ENCODE measurements at places on chromosomes 7 and 10.

DNA sequence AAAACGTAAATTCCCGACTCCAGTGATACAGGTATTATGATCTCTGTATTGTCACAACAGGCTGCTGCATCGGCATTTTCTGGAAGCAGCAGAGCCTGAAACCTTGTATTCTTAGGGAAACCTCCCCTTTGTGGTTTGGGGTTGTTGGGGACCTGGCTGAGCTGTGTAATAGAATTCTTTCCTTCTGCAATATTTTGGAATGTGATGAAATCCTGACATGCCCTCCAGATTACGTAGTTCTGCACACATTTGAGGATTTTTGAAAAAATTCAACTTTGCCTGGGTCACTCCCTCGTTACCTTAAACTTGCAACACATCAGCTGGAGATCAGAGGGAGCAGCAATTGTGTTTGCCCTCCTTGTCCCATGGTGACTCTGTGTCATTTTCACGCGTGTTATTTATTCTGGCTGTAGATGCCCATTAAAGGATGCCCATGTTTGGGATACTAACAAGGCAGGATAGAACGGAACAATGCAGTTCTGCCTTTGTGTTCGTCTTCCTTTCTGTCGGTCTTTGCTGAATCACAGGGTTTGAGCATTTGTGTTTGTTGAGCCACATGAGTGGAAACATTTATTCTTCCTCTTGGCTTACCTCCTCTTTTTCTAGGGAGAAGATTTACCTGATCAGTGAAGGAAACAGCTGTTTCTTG, 181.7 kb downstream of the TCF7L2 start:
- DNase-seq, result no peak
- no peak overlapping the region for H3K4me3 ChIP-seq
- H3K4me1 ChIP-seq, result no peaks in the 10 kb centered on the region
- no peaks in the 10 kb centered on the region for H3K27me3 ChIP-seq
- H3K27ac ChIP-seq, result no peak overlapping the region

DNA sequence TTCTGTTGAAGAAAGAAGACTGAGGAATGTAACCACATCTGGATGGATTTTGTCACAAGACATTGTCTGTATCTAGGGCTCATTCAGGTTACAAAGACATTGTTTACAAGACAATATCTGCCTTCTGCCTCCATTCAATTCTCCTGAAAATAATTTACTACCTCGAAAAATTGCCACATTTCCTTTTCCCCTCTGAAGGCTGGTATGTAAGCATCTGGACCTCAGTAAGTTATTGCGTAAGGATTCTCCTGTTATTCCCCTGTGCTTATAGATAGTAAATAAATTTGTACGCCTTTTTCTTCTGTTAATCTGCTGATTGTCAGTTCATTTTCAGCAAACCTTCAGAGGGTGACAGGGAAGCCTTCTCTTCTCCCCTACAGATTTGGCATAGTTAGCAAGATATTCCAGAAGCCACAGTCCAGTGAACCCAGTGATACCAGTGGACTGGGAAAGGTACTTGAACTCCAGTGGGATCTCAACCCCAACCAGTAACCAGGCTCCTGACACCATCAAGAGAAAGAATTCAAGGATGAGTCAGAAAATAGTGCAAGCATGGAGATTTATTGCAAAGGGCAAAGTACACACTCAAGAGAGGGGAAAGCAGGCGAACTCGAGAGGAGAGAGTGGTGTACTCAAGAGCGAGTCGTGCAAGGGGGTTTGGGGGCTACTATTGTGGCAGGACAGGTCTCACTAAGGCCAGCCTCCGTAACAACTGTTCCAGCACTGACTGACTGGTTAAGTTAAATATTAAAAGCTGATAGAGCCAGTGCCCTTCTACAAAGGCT, 706.9 kb upstream of the GHITM start:
- H3K27ac ChIP-seq, result no peak overlapping the region
- DNase-seq, result no peak
- no peaks in the 10 kb centered on the region for H3K27me3 ChIP-seq
- H3K36me3 ChIP-seq, result no peaks in the 10 kb centered on the region
- H3K4me3 ChIP-seq, result no peak overlapping the region

- H3K36me3 ChIP-seq, result no peaks in the 10 kb centered on the region
- H3K27ac ChIP-seq, result peak overlapping the region; percentile 92
- peak; percentile 27 for DNase-seq
- peaks cover 15% of the 10 kb centered on the region for H3K4me1 ChIP-seq
These were observed 973 bp downstream of the CAMK1D start for GRCh38 chr10:12350167-12350872.

- H3K4me1 ChIP-seq, result no peaks in the 10 kb centered on the region
- H3K36me3 ChIP-seq, result no peaks in the 10 kb centered on the region
- no peaks in the 10 kb centered on the region for H3K27me3 ChIP-seq
- no peak overlapping the region for H3K27ac ChIP-seq
These were observed 10.1 kb upstream of the PON1 start for GRCh38 chr7:95334447-95334846.

- H3K36me3 ChIP-seq, result no peaks in the 10 kb centered on the region
- DNase-seq, result no peak
- H3K4me3 ChIP-seq, result no peak overlapping the region
- H3K4me1 ChIP-seq, result no peaks in the 10 kb centered on the region
These were observed 500.1 kb downstream of the ETV1 start for GRCh38 chr7:13489386-13489785.

DNA sequence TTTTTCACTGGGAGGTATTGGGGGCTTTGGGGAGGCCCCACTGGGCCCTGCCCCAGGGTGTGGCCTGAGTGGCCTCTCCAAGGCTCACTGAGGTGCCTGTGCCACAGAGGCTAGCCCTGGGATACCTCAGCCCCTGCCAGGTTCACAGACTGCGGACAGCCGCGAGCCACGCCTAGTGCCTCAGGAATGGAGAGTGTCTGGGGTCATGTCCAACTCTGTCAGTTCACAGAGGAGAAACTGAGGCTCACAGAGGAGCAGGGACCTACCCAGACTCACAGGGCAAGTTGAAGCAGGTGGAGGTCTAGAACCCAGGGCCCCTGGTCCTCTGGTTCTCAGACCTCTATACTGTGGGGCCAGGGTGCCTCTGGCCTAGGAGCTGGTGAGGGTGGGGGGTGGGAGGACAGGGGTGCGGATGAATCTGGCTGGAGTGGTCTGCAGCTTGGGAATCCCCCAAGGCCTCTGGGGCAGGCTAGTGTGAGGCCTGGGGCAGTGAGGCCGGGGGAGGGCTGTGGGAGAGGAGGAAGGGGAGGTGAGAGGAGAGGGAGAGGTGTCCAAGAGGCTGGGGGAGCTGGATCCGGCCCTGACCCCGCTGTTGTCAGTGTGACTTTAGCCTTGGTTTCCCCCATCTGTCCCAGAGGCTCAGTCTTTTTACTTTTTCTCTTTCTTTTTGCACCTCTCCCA, 20.0 kb downstream of the NEURL1 start:
- H3K4me3 ChIP-seq, result no peak overlapping the region
- H3K36me3 ChIP-seq, result no peaks in the 10 kb centered on the region
- no peaks in the 10 kb centered on the region for H3K4me1 ChIP-seq
- no peaks in the 10 kb centered on the region for H3K27me3 ChIP-seq

DNA sequence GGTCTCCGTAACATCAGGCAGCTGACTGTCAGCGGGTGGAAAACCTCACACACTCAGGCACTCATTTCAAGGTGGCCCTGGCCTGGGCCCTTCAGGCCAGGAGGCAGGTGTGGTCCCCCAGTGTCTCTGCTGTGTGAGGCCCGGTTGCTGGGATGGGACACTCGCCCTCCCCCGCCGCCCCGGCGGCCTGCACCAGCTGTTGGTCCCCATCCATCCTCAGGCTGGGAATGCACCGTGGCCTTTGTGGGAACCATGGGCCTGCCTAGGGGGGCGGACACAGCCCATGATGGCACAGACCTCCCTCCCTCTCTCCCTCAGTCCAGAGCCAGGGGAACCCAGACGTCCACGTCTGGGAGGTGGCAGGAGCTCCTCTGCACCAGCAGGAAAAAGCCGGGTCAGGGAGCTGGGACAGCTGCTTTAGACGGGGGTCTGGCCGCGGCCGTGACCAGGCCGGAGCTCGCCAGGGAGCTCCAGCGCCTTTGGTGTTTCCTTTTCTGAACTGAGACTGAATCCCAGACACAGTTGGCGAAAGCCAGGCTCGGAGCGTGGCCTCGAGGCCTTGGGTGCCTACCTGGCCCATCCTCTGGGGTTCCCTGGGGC, 15.7 kb downstream of the ADGRA1 start:
- no peak for DNase-seq
- H3K4me1 ChIP-seq, result no peaks in the 10 kb centered on the region
- no peaks in the 10 kb centered on the region for H3K27me3 ChIP-seq

GRCh38 chr10:124997306-124997705, 55.4 kb downstream of the ZRANB1 start:
- no peak for DNase-seq
- H3K27ac ChIP-seq, result no peak overlapping the region
- no peaks in the 10 kb centered on the region for H3K4me1 ChIP-seq

DNA sequence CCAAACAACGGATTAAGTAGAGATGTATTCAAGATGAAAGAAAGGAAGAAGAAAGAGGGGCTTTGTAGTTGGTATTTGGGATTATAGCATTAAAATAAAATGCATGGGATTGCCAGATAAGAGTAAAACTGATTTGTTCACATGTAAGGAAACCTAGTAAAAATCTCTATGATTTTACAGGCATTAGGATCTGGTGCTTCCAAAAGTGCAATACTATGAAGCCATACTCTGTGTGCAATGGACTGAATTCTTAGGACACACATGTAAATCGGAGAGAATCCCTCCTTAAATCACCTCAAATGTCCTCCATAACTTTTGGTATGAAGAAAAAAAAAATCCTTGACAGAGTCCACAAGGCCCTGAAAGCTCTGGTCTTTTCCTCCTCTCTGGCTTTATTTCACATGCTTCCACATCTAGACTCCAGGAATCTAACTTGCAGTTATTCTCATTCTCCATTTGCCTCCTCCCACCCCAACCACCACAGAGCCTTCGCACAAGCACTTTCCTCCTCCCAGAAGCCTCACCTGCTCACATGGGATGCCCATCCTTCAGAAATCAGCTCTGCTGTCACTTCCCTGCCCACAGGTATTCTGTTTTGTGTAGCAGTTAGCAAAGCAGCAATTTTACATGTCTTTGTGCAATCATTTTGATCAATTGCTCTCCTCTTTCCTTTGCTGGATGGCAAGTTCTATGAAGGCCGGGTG, 378.3 kb downstream of the KCNMA1 start:
- no peaks in the 10 kb centered on the region for H3K27me3 ChIP-seq
- DNase-seq, result no peak
- H3K4me3 ChIP-seq, result no peak overlapping the region
- no peak overlapping the region for H3K27ac ChIP-seq
- no peaks in the 10 kb centered on the region for H3K4me1 ChIP-seq
- no peaks in the 10 kb centered on the region for H3K36me3 ChIP-seq

DNA sequence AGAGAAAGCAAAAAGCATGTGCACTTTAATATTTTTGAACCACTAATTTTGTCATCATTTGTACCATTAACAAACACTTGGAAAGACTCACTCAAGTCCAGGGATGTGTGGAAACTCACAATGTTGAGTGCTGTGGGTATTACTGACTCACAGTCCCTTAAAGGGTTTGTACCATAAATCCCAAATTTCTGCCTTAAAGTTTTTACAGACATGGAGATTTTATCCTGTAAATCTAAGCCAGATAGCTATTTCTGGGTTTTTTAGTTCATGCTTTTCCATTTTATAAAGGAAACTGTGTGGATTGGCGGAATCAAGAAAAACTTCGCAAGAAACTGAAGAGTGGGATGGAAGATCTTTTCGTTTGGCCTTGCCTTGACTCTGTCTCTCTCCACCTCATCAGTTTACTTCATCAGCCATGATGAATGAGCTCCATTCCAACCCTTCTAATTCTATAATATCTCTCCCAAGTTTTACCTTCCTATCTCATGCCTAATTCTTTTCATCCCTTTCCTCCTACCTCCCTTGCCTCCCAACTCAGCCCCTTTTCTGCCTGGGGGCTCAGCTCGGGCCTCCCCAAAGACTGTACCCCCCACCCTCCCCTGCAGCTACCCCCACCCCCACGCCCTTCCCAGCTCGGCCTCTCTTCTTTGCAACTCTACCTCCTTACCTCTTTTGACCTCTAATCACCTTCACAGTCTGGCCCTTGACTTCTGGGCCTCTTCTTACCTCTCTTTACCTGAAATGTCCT, 218.5 kb upstream of the MKLN1 start:
- no peak for DNase-seq
- H3K36me3 ChIP-seq, result peaks cover 8% of the 10 kb centered on the region
- H3K4me1 ChIP-seq, result peaks cover 25% of the 10 kb centered on the region

DNA sequence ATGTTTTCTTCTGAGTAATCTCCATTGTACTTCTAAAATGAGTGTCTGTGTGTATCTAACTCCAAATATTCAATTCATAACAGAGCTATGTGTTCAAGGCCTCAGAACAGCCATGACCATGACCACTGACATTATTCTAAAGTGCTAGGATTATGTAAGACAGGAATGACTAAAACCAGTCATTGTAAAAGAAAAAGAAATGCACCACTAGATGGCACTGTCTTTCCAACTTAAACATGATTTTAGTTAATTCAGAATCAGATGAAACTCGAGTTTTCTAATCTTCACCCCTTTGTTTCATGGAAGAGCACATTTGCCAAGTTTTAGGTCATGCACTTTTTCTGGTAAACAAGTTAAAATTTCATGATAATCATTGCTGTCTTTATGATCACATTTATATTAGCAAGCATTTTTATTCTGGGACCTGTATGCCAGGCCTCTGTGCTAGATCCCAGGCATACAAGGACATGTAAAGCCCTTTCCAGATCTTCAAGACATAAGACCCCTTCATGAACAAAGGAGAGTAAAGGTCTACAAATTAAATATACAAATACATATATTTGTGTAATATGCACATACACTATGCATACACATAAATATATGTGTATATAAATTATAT, 26.1 kb upstream of the RSU1 start:
- H3K36me3 ChIP-seq, result no peaks in the 10 kb centered on the region
- no peak overlapping the region for H3K4me3 ChIP-seq
- H3K27ac ChIP-seq, result no peak overlapping the region
- DNase-seq, result no peak
- no peaks in the 10 kb centered on the region for H3K4me1 ChIP-seq

DNA sequence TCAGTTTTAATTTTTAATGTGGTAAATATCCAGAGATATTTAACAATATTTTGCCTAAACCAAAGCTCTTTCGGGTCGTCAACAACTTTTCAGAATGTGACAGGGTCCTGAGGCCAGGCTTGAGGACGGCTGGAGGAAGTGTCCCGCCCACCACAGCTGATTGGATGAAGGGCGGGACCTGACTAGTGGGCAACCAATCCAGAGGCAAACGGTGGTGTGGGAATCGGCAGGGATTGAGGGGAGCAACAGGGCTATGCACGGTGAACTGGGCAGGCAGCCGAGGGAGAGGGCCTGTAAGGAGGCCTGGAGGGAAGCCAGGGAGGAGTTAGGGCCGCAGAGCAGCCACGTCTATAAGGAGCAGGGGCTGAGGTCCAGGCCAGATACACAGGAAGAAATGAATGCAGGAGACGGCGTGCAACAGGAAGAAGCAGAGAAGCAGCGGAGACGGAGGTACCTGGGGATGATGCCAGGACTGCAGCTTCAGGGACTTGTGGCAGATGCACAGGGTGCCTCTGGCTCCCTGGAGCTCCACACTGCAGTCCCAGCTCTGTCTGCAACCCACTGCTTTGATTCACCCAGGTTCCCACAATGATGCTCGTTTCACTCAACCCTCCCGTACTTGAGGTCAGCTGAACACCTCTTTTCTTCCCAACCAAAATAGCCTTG, 46.1 kb upstream of the ZMIZ1 start:
- no peaks in the 10 kb centered on the region for H3K36me3 ChIP-seq
- peaks cover 10% of the 10 kb centered on the region for H3K4me1 ChIP-seq
- no peak overlapping the region for H3K27ac ChIP-seq
- H3K4me3 ChIP-seq, result no peak overlapping the region
- DNase-seq, result no peak
- no peaks in the 10 kb centered on the region for H3K27me3 ChIP-seq

- H3K4me3 ChIP-seq, result no peak overlapping the region
- peaks cover 4% of the 10 kb centered on the region for H3K36me3 ChIP-seq
- peaks cover 2% of the 10 kb centered on the region for H3K4me1 ChIP-seq
- no peak overlapping the region for H3K27ac ChIP-seq
These were observed 77.4 kb downstream of the ALOX5 start for GRCh38 chr10:45451407-45451806.

- no peaks in the 10 kb centered on the region for H3K36me3 ChIP-seq
- no peak overlapping the region for H3K27ac ChIP-seq
These were observed 99.4 kb downstream of the RSU1 start for GRCh38 chr10:16717622-16718395.

Data from effector memory CD4-positive, alpha-beta T cell (primary cell).